Central memory CD4-positive, alpha-beta T cell (primary cell): ENCODE measurements at places on chromosomes 16 and 17.
A peak's percentile ranks its signal among the peaks of the same experiment; 100 is the strongest.

- no peak for DNase-seq
Observed at GRCh38 chr17:83146347-83146746, 66.9 kb downstream of the METRNL start.

DNA sequence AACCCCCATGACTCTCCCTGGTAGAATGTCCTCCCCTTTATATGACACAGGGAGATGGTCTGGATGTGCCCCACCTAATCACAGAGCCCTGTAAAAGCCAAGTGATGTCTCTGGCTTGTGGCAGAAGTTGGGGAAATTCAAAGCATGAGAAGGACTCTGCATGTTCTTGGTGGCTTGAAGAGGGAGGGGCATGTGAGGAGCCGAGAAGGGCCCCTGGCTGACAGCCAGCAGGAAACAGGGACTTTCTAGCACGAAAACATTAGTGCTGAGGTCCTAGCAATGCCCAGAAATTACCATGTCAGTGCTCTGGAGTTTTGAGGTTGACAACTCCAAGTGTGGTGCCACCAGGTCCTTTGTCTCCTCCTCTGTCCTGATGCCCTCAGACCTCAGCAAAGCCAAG, 75.9 kb downstream of the USP22 start:
- peak; percentile 1 for DNase-seq

- DNase-seq: no peak
Observed at GRCh38 chr16:89880477-89881367, 7.3 kb downstream of the TCF25 start.

DNA sequence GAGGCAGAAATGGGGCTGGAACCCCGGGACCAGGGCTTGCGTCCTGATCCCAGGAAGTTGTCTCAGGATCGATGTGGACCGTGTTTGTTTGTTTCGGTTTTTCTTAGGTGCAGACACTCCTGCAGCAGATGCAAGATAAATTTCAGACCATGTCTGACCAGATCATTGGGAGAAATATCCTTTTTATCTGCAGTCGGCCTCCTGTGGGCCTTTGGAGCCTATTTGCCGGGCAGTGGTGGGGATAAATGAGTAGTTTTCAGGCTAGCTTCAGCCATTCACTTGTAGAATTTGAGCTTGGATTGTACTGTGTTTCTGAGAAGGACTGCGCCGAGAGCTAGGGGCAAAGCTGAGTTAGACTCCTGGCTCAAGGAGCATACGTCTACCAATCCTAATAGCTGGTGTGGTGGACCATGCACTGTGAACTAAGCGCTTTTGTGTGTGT, 816 bp downstream of the HSBP1 start:
- DNase-seq: no peak

- no peak for DNase-seq
Observed at GRCh38 chr17:16491131-16491702, 776 bp downstream of the LRRC75A start.

- no peak for DNase-seq
Observed at GRCh38 chr17:65527857-65528591, 33.4 kb downstream of the AXIN2 start.

- DNase-seq: no peak
Observed at GRCh38 chr16:69497876-69498596, 67.7 kb upstream of the NFAT5 start.

- DNase-seq: no peak
Observed at GRCh38 chr17:71926746-71927398, 193.9 kb upstream of the SOX9 start.

- DNase-seq: no peak
Observed at GRCh38 chr17:46979147-46979863, at the start of gene RPRML. TSS of gene RPRML (minus strand) at chr17:46979253. CDS start at chr17:46979007, 246 bp downstream.

DNA sequence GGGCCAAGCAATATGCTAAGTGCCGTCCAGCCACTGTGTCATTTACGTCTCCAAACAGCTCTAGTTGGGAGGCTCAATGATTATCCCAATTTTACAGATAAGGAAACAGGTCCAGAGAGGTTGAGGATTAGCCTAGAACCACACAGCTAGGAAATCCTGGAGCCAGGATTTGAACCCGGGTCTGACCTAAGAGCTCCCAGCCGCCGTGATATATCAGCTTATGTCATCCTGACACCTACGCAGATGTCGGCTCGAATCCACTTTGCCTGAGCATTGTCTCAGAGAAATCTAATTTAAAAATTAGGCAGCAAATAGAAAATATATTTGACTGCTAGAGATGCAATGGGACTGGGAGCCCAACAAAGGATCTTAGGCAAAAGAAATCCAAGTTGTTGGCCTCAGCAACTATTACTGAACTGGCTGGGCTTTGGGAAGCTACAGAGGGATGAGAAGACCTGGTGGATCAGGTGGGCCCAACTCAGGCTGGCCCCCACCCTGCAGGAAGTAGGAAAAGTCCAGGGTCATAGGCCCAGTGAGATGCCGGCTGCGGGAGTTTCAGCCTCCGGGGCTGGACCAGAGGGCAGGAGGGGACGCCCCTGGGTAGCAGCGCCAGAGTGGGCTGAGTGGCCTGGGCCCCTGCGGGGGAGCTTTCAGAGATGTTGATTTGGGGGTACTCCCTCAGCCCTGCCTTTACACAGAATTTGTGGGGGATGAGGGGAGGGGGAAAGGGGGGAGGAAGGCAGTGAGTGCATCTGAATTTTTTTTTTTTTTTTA, 35.1 kb upstream of the IL21R start:
- no peak for DNase-seq

DNA sequence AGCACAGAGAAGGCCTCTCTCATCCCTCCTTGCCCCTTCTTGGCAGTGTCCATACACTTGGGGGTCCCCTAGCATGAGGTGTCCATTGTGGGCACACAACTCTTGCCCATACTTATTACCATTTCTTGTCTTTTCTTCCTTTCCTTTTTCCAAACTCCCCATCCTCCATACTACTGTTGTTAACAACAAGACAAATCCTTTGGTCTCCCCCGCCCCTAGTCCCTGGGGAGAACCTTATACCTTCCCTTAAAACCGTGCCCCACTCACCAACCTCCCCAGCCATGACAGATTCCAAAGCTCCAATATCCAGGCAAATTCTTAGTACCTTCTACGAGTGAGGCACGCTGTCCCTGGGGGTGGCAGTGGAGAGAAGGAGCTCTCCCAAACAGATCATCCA, 82.9 kb downstream of the GAS7 start:
- no peak for DNase-seq

DNA sequence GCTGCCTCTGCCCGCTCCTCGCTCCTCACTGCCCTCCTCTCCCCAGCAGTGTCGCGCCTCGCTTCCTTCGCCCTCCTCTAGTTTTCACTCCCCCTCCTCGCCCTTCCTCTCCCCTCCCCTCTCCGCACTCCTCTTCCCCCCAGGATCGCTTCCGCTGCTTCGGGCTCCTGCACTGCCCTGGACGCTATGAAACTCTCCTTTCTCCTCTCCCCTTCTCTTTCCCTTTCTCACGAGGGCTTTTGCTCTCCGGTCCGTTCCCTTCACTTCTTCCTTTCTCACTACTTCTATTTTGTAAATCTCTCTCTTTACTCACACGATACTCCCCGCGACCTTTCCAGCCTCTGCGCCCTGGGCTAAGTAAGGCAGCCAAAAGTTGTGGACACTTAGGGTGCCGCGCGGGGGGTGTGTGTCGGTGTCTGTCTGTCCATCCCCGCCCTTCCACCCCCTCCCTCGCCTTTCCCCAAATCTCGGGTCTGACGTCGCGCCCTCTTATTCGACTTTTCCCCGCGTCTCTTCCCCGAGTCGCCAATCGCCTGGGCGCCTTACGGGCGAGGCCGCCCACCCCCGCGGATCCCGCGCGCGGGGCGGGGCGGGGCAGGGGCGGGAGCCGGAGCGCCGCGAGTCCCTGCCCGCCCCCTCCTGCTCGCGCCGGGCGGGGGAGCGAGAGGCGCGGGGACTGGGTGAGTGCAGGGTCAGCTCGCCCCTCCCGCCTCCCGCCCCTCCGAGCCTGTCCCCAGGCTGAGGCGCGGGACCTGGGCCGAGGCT, at the start of gene IRX3:
IRX3 (minus strand) TSS at position 422 of the 765 bp plus-strand sequence. CDS start 737 bp downstream, outside the sequence.
- DNase-seq: no peak

DNA sequence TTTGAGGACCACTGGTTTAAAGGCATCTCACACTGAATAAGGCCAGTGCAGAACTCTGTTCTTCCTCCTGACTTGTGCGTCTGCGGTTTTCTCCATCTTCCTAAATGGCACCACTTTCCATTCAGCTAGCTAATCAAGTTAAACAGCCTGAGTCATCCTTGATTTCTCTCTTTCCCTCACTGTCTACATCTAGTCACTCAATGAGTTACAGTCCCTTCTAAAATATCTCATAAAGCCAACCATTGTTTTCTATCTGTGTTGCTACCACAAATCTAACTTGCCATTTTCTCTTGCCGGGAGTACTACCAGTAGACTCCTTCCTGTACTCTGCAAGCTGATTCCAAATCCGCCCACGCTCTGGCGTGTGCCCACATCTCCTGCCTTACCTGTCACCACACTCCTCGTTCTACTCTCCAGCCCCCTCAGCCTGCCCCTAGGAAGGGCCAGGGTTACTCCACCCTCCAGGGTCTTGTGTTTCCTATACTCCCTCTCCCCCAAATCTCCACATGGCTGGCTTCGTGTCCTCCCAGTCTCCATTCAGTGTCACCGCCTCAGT, 324.5 kb downstream of the SNX29 start:
- no peak for DNase-seq

GRCh38 chr16:287298-287811, 4.4 kb downstream of the PDIA2 start:
- no peak for DNase-seq

GRCh38 chr17:59791603-59792457, 84.4 kb downstream of the VMP1 start:
- no peak for DNase-seq

- DNase-seq: peak; percentile 63
Observed at GRCh38 chr16:28623172-28623711, 13.4 kb upstream of the SULT1A1 start.

DNA sequence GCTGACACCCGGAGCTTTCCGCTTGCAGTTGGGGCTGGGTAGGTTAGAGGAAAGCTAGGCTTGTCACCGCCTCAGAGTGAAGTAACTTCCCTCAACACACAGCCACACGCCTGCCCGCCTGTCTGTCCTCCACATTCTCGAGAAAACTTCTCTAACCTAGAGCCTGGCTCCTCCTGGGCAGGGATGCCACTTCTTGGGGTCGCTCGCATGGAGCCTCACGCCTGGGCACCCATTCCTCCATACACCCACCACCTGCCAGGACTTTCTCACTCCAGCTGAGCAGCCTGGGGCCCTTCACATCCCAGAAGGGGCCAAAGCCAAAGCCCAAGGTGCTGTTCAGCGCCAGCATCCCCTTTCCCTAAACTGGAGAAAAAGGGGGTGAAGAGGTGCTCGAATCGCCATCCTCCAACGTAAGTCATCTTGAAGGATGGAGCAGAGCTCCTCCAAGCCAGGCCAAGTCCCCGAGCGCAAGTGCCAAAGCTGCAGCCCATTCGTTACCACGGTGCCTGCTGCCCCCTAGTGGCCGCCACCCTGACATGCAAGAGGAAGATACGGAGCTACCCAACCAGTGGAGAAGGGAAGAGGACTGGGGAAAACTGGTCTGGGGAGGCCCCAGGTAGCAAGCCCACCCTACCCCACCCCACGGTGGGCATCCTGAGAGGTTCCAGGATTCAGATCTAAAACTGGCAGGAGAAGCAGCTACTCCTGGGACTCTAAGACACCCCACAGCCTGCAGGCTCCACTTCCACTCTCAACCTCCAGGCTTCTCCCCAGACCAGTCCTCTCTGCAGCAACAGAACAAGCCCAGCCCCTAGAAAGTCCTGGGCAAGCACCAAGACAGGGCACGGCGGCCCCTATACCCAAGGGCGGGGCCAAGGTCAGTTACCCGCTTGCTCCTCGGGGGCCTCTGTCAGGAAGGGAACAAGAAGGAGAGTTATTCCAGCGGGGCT, 63.1 kb downstream of the MYO18A start:
- DNase-seq: peak; percentile 61

- no peak for DNase-seq
Observed at GRCh38 chr17:49277638-49278037, 47.1 kb upstream of the PHOSPHO1 start.

GRCh38 chr16:80993834-80994233, 12.9 kb downstream of the CMC2 start:
- DNase-seq: no peak

DNA sequence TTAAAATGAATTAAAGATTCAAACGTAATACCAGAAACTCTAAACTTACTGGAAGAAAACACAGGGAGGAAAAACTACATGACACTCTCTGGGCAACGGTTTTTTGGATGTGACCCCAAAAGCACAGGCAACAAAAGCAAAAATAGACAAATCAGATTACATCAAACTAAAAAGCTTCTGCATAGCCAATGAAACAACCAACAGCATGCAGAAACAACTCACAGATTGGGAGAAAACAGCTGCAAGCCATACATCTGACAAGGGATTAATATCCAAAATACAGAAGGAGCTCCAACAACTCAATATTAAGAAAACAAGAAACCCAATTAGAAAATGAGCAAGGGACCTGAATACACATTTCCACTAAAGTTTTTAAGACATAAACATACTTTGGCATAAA, 69.2 kb upstream of the ALOX12 start:
- DNase-seq: no peak

DNA sequence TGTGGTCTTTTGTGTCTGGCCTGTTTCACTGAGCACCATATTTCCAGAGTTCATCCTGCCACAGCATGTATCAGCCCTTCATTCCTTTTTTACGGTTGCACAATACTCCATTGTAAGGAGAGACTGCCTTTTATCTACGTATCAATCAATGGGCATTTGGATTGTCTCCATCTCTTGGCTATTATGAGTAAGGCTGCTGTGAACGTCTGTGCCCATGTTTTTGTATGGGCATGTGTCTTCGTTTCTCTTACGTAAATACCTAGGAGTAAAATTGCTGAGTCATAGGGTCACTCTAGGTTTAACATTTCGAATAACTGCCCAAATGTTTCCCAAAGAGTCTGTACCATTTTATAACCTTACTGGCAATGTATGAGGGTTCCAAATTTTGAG, 202.8 kb upstream of the FOXF1 start:
- no peak for DNase-seq

DNA sequence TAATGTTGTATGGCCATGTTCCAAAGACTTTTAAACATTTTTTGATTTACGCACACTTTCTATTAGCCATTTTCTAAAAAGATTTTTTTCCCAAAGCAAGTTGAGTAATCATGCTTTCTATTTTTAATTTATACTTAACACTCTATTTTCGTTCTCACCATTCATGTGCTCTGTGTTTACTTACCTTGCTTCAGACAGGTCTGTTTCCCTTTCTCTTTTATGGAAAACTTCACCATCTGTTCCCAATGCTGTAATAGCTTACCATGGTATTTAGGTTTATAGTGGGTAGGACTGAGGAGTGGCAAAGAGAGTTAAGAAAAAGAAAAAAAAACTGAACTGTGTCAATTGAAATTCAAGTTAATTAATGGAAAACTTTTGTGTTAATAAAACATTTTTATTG, 37.5 kb upstream of the KCNJ16 start:
- no peak for DNase-seq
